ENCODE measurements at places on chromosomes 1 and 21.

GRCh38 chr1:112706505-112707220 lies at the start of gene RHOC:
Gene RHOC, minus strand, starts transcription at chr1:112707127. Its CDS starts 3,328 bp downstream, at chr1:112703799.
- DNase-seq = no peak

DNA sequence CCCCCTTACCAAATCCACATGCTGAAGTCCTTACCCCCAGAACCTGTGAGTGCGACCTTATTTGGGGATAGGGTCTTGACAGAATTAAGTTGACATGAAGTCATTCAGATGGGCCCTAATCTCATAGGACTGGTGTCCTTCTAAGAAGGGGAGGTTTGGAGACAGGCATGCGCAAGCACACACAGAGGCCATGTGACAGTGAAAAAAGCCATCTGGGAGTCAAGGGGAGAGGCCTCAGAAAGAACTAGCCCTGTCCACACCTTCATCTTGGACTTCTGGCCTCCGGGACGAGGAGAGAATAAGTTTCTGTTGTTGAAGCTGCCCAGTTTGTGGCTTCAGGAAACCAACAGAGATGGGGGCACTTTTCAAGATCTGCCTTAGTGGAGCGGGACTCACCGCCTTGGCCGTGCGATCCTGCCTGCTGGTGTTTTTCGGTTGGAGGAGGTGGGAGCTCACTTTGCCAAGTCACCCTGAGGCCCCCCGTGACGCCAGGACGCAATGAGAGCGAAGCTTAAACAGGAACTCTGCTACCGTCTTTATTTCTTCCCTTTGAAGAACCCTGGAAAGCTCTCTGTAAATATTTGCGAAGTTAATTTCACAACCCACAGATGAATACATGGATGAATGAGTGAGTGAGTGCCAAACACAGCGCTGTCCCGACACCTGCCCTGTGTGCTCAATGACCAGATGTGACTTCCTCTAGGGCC lies 42.5 kb upstream of the C1orf174 start:
- DNase-seq = no peak

DNA sequence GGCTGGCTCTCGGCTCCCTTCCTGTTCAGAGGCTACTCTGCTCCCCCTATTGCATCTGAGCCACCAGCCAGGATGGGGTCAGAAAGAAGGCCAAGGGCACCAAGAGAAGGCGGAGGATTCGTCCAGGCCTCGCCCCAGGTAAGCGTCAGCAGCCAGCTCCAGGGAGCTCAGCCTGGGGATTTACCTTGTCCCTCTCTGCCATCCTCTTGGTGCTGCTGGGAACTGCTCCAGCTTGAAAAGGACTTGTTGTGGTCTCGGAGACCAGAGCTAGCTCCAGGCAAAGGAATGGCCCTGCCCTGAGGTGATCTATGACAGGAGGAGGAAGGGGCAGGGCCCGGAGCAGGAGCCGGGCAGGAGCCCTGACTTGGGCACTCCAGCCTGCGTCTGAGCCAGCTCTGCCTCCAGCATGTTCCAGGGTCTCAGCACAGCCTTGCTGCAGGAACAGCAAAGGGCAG lies 113.7 kb upstream of the IFFO2 start:
- no peak for DNase-seq

DNA sequence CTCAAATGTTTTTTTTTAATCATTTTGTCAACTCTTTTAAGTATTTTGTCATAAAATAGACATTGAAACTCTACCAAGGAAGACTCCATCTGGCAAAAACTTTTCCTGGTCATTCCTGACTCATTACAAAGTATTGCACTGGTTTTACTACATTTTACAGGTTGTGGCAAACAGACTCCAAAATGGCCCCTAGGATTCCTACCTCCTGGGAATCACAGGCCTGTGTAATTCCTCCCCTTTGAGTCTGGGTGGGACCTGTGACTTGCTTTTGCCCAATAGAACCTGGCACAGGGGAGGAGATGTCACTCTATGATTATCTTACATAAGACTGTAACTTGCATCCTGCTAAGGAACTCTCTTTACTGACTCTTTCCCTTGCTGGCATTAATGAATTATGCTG lies 123.6 kb upstream of the KCNJ6 start:
- DNase-seq = no peak

GRCh38 chr21:33433425-33434114 lies 30.4 kb downstream of the IFNGR2 start:
- no peak for DNase-seq

- DNase-seq = no peak
Measured at GRCh38 chr1:183125279-183125999, 60.6 kb upstream of the LAMC2 start.

GRCh38 chr1:44296086-44296485 lies 59.0 kb downstream of the ERI3 start:
- no peak for DNase-seq

DNA sequence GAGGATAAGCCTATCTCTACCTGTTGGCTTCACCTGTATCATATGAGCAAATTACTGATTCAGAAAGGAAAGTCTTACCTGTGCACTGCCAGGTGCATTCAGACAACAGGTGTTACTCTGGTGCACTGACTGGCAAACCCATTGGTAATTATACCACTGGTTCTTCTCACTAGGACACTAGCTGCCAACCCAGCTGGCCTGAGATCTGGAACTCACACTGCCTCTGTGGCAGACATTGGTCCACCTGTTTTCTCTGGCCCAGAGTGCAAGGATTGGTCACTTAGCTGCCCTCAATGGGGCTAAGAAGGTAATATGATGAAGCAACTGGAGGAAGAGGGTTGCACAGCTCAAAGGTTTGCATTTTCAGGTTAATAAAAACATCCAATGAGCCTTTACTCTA lies 140.2 kb upstream of the DNAH14 start:
- no peak for DNase-seq

DNA sequence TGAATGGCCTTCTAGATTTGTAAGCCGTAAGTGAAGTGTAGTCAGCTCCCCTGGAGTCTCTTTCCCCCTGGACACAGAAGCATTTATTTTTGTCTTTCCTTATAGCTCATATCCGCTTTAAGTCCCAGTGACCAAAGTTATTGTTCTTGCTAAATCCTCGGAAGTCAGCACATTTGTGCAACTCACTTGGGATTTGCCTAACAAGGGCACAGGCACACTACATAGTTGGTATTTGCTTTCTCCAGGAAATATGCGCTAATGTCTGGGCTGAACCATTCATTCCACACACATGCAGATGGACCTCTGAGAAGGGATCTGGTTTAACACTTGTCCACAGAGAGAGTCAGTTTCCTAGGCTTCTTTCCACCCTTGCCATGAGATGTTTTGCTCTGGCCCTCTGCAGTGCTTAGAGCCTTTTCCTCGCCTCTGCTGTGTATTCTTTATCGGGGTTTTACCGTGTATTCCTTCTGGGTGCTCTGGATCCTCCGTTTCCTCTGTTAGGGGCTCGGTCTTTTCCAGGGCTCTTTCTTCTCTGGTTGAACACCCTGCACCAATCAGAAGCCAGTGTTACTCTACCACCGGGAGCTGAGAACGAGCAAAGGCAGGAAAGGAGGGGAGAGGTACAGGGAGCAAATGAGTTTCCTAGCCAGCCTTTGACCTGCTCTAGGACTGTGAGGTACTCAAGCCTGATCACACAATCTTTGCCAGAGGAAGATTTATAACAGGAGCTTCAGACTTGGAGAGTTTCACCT lies 72.4 kb downstream of the ABCA4 start:
- DNase-seq = no peak

- DNase-seq = no peak
Measured at GRCh38 chr1:6483017-6483760, 8.3 kb downstream of the PLEKHG5 start.

- DNase-seq = no peak
Measured at GRCh38 chr1:8598783-8599182, 218.7 kb downstream of the RERE start.

DNA sequence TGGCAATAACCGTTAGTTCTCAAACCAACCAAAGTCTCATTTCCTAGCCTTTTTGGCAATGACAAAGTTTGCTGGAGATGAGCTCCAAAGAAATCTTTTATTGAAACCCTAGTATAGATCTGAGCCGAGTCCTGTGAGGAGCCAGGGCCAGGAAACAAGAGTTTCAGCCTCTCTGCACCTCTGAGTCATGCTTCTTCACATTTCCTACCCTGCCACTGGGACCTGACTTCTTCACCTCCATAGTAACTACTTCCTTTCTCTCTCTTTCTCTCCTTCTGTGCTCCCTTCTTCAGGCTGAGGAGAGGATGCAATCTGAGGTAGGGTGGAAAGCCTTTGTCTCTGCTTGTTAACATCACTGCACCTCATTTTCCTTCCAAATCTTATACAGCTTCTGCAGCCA lies 38.7 kb upstream of the IPO9 start:
- DNase-seq = no peak

GRCh38 chr1:201400212-201400851 lies 1.2 kb upstream of the LAD1 start:
- no peak for DNase-seq

GRCh38 chr1:161709373-161709772 lies 2.3 kb downstream of the FCRLA start:
- DNase-seq = no peak

- no peak for DNase-seq
Measured at GRCh38 chr1:161801955-161802354, 35.8 kb downstream of the ATF6 start.

GRCh38 chr1:224780736-224781135 lies 148.7 kb upstream of the DNAH14 start:
- DNase-seq = no peak

- DNase-seq = no peak
Measured at GRCh38 chr1:10007169-10007568, 10.1 kb downstream of the RBP7 start.

- no peak for DNase-seq
Measured at GRCh38 chr1:89842567-89843272, 21.9 kb downstream of the LRRC8D start.

DNA sequence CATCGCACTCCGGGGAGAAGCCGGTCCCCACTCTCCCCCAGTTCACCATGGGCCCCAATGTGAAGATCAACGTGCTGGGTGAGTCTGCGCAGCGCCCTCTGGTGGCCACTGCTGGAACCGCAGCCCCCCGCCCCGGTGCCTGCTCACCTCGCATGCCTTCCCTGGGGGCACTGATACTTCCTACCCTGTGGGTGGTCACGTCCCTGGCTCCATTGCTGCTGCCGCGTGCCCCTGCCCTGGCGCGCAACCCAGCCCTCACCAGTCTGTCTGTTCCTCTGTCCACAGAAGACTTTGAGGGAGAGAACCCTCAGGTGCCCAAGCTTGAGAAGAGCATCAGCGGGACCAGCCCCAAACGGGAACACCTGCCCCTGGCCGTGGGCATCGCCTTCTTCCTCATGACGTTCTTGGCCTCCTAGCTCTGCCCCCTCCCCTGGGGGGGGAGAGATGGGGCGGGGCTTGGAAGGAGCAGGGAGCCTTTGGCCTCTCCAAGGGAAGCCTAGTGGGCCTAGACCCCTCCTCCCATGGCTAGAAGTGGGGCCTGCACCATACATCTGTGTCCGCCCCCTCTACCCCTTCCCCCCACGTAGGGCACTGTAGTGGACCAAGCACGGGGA lies 7.6 kb downstream of the EFNA3 start:
- DNase-seq = peak; percentile 69

- no peak for DNase-seq
Measured at GRCh38 chr1:70204600-70204999, 779 bp downstream of the LRRC40 start.

- no peak for DNase-seq
Measured at GRCh38 chr1:241706257-241706656, 54.2 kb downstream of the WDR64 start.

GRCh38 chr1:59146651-59147358 lies 150.1 kb upstream of the FGGY start:
- peak; percentile 11 for DNase-seq

DNA sequence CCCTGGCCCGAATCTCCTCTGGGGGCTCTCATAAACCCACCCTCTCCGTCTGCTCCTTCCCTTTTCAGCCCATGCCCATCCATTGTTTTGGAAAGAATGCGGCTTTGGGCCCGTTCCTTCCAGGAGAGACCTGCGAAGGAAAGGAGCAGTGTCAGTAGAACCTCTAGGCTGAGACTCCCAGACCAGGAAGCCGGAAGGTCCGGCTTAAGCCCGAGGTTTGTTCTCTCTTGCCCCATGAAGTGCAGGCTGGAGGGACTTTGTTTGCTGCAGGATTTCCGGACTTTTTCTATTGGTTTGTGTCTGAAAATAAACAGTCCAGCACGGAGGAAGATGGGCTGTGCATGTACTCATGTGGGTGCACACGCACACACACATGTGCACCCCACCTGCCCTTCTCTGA lies 49.8 kb downstream of the ELK4 start:
- no peak for DNase-seq

- no peak for DNase-seq
Measured at GRCh38 chr1:43334453-43335205, 3.0 kb upstream of the MPL start.

DNA sequence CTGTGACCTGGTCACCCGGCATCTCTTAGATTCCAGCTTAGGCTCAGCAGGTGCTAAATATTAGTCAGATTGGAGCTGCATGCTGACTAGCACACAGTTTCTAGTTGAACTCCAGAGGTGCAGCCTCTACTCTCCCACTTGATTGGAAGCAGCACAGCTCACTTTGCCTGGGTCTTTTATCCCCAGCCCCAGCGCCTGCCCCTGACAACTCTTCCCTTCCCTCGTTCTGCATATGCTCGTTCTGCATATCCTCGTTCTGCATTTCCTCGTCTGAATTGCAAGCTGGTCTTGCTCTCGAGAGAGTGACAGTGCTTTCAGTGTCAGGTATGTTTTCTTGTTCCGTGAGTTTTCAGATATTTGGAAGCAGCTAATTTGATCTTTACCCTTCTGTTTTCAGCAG lies 11.7 kb downstream of the COL18A1 start:
- DNase-seq = no peak

GRCh38 chr1:6625584-6626149 lies 999 bp downstream of the THAP3 start:
- no peak for DNase-seq

GRCh38 chr1:170661646-170662411 lies 2.1 kb upstream of the PRRX1 start:
- DNase-seq = no peak

- DNase-seq = no peak
Measured at GRCh38 chr1:77966291-77966690, 12.6 kb downstream of the FUBP1 start.

DNA sequence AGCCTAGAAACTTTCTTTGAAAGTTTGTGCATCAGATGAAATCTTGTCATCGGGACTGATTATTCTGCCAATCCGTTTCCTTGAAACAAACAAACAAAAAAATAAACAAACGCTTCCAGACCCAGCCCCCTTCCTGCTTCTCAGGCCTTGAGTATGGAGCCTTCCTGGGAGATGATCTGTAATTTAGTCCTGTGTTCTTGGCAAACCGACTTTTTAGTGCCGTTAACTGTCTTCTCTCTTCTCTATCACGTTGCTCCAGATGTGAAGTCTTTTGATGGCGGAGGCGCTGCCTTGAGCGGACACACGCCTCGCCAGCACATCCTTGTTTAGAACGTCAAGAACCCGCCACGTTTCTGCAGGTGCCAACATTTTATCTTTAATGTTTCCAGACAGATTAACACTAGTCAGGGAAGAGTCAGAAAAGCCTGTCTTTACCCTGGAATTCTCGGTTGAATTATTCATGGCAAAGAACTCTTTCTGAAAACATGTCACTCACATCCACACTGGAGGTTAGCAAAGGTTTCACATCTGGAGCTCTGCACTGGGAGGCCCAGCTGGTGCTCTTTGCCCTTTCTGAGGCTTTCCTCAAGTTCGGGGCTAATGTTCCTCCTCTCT lies 265.7 kb upstream of the C1orf174 start:
- DNase-seq = no peak

GRCh38 chr1:64176659-64177058 lies 26.8 kb upstream of the UBE2U start:
- DNase-seq = no peak
